ENCODE measurements at places on chromosomes 7 and 10. TPM values are rescaled to one million over a fixed set of nuclear protein-coding genes. Genes with fewer than 3 reads are reported as not detected.

The SPDYE9 gene
- total RNA-seq = not detected

The ZEB1 gene
- 25.4 TPM for total RNA-seq

The NSMCE4A gene
- total RNA-seq = 11.0 TPM

The NUTM2D gene
- total RNA-seq = 6.0 TPM

The FLNC gene
- 94.0 TPM for total RNA-seq

The CYP2C18 gene
- total RNA-seq = not detected

The CASD1 gene
- total RNA-seq = 11.9 TPM

The ANKRD2 gene
- total RNA-seq = not detected

The FAM25A gene
- total RNA-seq = not detected

The CPVL gene
- 6.1 TPM for total RNA-seq

The CDK14 gene
- total RNA-seq = 23.0 TPM

The CDH23 gene
- 0.31 TPM for total RNA-seq

The DLX6 gene
- not detected for total RNA-seq

The HOXA7 gene
- not detected for total RNA-seq

The NEUROD6 gene
- not detected for total RNA-seq

The LIPN gene
- not detected for total RNA-seq

The PON1 gene
- not detected for total RNA-seq

The MMRN2 gene
- total RNA-seq = 3.3 TPM
